ENCODE measurements at places on chromosomes 13 and 19. TPM values are rescaled to one million over a fixed set of nuclear protein-coding genes. Genes with fewer than 3 reads are reported as not detected.

Gene PRDX2
- total RNA-seq = 486 TPM

Gene TEX26
- not detected for total RNA-seq

Gene SLC46A3
- 0.28 TPM for total RNA-seq

DNA sequence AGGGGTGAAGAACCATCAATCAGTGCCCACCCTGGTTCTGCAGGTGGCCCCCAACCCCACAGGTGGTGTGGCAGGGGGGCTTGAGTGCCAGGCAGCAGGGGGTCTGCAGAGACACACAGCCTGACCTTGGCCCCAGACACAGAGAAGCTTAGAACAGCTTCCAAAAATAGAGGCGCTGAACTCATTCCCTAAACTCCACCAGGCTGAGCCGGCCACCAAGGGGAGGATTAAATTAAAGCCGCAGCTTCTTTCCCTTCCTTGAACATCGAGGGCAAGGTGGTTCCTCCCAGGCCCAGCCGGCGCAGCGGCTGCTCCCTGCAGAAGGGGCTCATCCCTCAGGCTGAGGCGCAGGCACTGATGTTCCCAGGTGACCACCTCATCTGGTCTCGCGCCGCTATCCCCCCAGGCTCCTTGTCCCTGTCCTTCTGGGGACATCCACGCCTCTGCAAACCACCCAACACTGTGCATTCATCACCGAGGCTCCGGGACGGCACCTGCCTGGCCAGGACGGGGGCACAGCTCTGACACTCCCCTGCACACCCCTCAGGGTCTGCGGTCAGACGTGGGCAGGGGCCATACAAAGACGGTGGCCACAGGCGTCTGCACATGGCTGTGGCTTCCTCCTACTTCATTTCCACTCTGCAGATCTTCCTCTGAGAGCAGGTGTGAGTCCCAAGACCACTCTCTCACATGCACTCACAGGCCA lies 30.9 kb downstream of the LAMP1 start:
- H3K4me1 ChIP-seq = no peaks in the 10 kb centered on the region
- H3K27ac ChIP-seq = peak overlapping the region; percentile 32
- H3K36me3 ChIP-seq = peaks cover 10% of the 10 kb centered on the region
- no peaks in the 10 kb centered on the region for H3K27me3 ChIP-seq
- no peak overlapping the region for H3K4me3 ChIP-seq
- no peak for DNase-seq

Gene R3HDM4
- 87.8 TPM for total RNA-seq

- H3K27ac ChIP-seq = no peak overlapping the region
- peak; percentile 81 for DNase-seq
- H3K4me3 ChIP-seq = no peak overlapping the region
- H3K4me1 ChIP-seq = peaks cover 9% of the 10 kb centered on the region
- no peaks in the 10 kb centered on the region for H3K36me3 ChIP-seq
Observed at GRCh38 chr13:57716295-57716694, 84.8 kb downstream of the PCDH17 start.

GRCh38 chr13:29664591-29664990 lies 69.1 kb upstream of the SLC7A1 start:
- H3K27me3 ChIP-seq = no peaks in the 10 kb centered on the region
- peaks cover 6% of the 10 kb centered on the region for H3K36me3 ChIP-seq
- no peaks in the 10 kb centered on the region for H3K4me1 ChIP-seq
- no peak for DNase-seq
- H3K4me3 ChIP-seq = no peak overlapping the region

DNA sequence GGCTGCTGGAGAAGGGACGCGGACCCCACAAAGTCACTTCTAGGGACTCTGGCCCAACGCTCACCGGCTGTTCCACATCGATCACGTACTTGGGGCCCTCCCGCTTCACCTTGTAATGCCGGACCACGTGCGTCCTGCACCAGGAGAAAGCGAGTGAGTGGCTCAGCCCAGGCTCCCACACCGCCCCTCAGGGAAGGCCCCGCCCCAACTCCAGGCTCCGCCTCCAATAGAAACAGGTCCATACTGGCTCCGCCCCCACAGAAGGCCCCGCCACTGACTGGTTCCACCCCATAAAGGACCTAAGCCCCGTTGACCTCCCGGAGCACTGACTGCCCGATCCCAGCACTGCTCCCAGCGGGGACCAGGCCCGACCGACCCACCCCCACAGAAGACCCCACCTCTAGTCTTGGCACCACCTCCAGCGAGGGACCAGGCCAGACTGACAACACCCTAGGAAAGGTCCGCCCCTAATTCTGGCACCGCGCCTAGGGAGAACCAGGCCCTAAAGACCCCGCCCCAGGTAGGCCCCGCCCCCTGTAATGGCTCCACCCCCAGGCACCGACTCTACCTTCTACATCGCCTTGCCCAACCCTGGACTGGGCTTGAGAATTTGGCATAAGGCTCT lies 11.3 kb downstream of the STAP2 start:
- H3K27me3 ChIP-seq = no peaks in the 10 kb centered on the region
- H3K4me1 ChIP-seq = peaks cover 3% of the 10 kb centered on the region
- no peaks in the 10 kb centered on the region for H3K36me3 ChIP-seq
- H3K4me3 ChIP-seq = peak overlapping the region; percentile 77
- H3K27ac ChIP-seq = peak overlapping the region; percentile 91

DNA sequence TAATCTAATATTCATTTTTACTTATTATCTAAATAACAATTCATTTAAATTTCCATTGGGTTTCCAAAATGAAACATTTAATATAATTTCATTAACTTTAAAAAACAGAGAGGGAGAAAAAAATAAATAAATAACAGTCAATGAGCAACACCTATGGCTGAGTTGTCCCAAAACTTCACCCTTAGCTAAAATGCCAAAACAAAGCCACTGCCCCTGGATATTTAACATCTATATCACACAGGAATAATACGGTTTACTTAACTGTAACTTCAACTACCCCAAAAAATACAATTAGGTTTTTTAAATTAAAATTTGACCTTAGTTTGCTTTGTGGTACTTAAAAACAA lies 541 bp downstream of the ELF1 start:
- H3K36me3 ChIP-seq = no peaks in the 10 kb centered on the region
- no peak for DNase-seq
- H3K4me1 ChIP-seq = peaks cover 51% of the 10 kb centered on the region
- no peak overlapping the region for H3K4me3 ChIP-seq
- no peak overlapping the region for H3K27ac ChIP-seq

DNA sequence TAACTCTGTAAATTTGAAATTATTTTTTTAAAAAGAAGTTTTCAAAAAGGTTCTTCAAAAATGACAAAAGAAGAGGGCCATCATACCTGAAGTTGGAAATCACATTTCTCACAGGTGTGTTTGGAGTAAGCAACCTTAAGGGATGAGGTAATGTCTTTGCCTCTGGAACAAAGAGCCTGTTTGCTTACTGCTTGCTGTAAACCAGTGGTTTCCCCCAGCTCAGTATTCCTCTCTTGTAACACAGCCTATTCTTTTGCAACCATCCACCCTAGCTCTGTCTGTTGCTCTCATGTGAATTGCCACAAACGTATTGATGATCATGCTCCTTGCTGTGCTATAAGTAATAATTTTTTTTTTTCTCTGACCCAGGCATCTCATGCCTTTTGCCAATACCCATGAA lies 38.1 kb downstream of the UCHL3 start:
- DNase-seq = peak; percentile 81
- H3K27me3 ChIP-seq = no peaks in the 10 kb centered on the region
- H3K27ac ChIP-seq = peak overlapping the region; percentile 13
- H3K4me1 ChIP-seq = no peaks in the 10 kb centered on the region

- no peaks in the 10 kb centered on the region for H3K36me3 ChIP-seq
- H3K27me3 ChIP-seq = no peaks in the 10 kb centered on the region
- H3K4me3 ChIP-seq = no peak overlapping the region
- H3K27ac ChIP-seq = peak overlapping the region; percentile 76
Observed at GRCh38 chr13:55001881-55002280, 1973.3 kb downstream of the OLFM4 start.

Gene ZNF420
- total RNA-seq = 7.0 TPM

All from GM23338 (cell line).